ENCODE measurements at places on chromosomes 7 and 10.

- DNase-seq = no peak
Measured at GRCh38 chr7:106345421-106346166, 60.8 kb upstream of the NAMPT start.

DNA sequence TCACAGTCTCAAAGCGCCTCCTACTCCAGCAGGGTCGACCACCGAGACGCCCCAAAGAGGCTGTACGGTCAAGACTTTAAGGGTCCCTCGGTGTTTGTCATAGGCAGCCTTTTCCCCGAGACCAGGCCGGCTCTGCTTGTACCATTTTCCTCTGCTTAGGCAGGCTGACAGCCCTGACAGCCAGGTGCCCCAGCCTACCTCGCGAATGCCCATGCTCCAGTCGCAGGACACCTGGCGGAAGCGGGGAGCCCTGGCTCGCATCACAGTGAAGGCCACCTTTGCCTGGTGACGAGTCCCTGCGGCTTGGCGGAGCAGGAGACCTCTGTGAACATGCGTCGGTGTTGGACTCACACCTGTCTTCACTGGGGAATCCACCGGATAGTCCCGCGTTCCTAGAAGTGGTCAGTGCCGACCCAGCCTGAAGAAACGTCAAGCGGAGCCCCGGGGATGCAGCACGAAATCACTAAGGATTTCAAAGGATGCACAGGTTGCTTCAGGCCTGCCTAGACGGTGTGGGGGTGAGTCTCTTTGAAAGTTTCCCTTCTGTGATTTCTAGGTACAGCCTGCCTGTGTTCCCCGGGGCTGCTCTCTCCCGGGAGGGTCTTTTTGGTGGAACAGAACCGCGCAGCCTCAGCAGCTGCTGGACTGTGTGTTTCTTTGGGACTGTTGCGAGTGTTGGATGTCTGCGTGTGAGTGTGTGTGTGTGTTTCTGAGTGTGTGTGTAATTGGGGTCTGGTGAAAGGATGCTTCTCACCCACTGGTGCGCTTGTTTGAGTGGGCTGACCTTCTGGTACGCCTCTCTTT, 30.5 kb upstream of the ZNF273 start:
- DNase-seq = no peak

- DNase-seq = no peak
Measured at GRCh38 chr10:71395621-71396020, 1.1 kb upstream of the CDH23 start.

DNA sequence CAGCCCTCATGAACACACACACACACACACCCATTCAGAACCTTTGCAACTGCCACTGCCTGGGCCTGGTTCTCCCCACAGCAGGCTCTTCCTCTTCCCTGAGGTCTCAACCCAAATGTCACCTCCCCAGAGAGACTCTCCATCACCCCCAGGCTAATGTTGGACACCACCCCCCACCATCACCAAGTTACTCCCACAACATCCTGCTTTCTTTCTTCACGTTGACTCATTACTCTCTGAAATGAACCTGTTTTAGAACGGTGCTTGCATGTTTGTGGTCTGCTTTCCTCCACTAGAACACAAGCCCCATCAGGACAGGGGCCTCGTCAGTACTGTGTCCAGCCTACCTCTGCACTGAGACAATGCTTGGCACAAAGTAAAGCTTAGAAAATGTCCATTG, 16.0 kb downstream of the AFAP1L2 start:
- DNase-seq = no peak

GRCh38 chr7:134669845-134670373, 23.3 kb downstream of the BPGM start:
- no peak for DNase-seq
